Stimulated activated CD4-positive, alpha-beta T cell treated with anti-CD3 and anti-CD28 coated beads, Interleukin-2, amount 100 ng/mL, for 24 hours (primary cell): ENCODE measurements at places on chromosomes 1 and 21.

DNA sequence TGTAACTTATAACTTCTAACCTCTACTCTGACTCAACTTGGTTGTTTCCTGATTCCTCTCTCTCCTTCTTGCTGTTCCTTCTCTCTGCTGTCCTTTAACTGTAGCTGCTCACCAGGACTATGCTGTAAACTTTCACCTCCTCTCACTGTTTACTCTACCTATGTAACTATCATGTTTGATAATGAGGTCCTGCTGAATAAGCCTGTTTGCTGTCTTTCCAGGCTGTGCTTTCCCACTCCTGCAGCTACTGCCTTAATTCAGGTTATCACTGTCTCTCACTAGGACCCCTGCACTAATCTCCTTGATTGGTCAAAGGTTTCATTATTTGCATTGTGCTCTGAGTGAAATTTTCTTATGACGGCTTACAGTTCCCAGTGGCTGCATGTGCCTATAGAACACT is 633.9 kb upstream of the PTBP2 start:
- DNase-seq = no peak

DNA sequence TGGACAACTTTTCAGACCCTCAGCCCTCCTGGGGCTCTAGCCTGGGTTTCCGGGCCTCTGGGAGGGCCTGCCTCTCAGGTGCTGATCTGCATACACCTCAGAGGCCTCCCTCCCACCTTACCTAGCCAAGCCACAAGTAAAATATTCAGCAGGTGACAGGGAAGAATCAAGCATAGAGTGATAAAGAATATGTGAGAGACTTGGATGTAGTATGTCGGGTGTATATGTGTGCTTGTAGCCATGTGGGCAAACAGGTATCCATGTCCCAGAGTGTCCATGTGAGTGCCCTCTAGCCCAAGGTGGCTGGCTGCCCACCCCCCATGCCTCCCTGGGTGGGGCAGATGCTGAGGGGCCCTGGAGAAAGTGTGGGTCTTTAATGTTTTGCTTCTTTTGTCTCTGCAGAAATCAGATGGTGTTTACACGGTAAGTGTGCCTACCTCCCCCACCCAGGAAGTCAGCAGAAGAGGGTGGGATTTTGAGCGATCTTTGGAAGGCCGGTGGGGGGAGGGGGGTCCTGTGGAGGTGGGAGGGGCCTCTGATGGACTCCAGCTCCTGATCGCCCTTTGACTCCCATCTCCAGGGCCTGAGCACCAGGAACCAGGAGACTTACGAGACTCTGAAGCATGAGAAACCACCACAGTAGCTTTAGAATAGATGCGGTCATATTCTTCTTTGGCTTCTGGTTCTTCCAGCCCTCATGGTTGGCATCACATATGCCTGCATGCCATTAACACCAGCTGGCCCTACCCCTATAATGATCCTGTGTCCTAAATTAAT is 3.4 kb downstream of the FCER1G start:
- no peak for DNase-seq

GRCh38 chr1:34188985-34189384 is 12.3 kb downstream of the C1orf94 start:
- DNase-seq = no peak

DNA sequence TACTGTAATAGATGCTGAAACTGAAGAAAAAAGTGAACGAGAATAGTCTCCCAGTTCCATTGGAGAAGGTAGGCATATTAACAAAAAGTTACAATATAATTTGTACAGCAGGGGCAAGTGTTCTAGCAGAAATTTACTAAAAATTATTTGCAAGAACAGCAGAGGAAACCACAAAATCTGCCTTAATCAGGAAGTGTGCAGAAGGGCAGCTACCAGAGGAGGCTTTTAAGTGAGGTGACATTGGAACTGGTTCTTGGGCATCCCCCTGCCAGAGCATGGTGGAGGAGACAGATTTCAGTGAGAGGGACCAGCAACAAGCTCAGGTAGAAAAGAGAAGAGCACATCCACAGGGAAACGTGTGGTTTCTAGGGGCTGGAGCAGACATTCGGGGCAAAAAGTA is 279.3 kb upstream of the CAMK1G start:
- DNase-seq = no peak

GRCh38 chr1:11054181-11054580 is 5.6 kb downstream of the SRM start:
- DNase-seq = no peak

DNA sequence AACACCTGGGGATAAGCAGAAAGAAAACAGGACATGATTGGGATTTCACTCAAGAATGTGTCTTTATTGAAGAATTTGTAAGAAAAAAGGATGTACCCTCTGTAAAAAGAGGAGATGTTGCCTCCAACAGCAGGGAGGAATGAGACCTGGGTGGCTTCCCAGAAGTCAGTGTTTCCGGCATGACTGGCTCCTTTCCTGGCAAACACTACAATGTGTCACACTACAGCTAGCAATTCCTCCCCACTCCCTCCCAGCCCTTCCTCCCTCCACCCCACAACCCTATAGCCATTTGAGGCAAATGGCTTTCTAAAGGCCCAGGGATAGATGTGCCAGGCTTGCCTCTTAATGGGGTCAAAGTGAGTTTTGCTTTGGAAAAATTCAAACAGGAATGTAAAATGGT is 11.5 kb upstream of the COL8A2 start:
- no peak for DNase-seq

GRCh38 chr1:108097018-108097417 is 103.1 kb downstream of the SLC25A24 start:
- DNase-seq = no peak

DNA sequence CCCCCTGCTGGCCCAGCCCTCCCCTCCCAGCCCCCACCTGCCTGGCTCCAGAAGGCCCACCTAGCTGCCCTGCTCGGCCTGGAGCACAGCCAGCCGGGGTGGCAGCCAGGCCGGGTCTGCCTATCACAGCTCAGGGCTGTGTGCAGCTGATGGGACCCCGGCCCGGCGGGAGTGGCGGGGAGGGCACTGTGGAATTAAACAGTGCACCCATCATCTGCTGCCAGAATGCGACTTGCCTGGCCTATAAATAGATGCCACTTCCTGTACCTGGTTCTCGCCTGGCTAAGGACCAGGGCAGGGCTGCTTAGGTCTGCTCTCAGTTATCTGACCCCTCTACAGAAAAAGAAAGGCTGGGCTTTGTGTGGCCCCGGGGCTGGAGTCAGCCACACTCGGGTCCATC is 98.2 kb upstream of the VAMP3 start:
- no peak for DNase-seq

GRCh38 chr1:20168564-20169491 is 17.1 kb upstream of the UBXN10 start:
- no peak for DNase-seq

- no peak for DNase-seq
These were observed 1.5 kb downstream of the RGS2 start for GRCh38 chr1:192810253-192810880.
